ENCODE measurements at places on chromosomes 12 and 14. TPM values are rescaled to one million over a fixed set of nuclear protein-coding genes. Genes with fewer than 3 reads are reported as not detected.

The CLEC2A gene
- total RNA-seq = not detected

The HOXC4 gene
- total RNA-seq = 0.24 TPM

The SLCO1B1 gene
- not detected for total RNA-seq

The RNASE3 gene
- not detected for total RNA-seq

The SERPINA10 gene
- total RNA-seq = not detected

The ZNF891 gene
- 0.85 TPM for total RNA-seq

The SMARCC2 gene
- 75.8 TPM for total RNA-seq

The RXYLT1 gene
- total RNA-seq = 16.6 TPM

The HSPB8 gene
- total RNA-seq = 1.1 TPM

The ASIC1 gene
- total RNA-seq = 1.6 TPM

The ANHX gene
- total RNA-seq = not detected

The PIWIL1 gene
- not detected for total RNA-seq

The KLRK1 gene
- not detected for total RNA-seq

The KRT72 gene
- not detected for total RNA-seq

The TECPR2 gene
- 20.3 TPM for total RNA-seq

The PIANP gene
- 2.1 TPM for total RNA-seq

The AKAP5 gene
- total RNA-seq = 0.36 TPM

The ST8SIA1 gene
- 7.1 TPM for total RNA-seq

The REP15 gene
- 2.6 TPM for total RNA-seq

The CCDC196 gene
- total RNA-seq = not detected

The ZNF10 gene
- total RNA-seq = 8.8 TPM

The CLEC14A gene
- total RNA-seq = 7.7 TPM

The LYZ gene
- total RNA-seq = not detected

The DNAL1 gene
- 10.6 TPM for total RNA-seq

The ALKBH2 gene
- 10.3 TPM for total RNA-seq

The DEPDC4 gene
- 0.49 TPM for total RNA-seq

The CCDC198 gene
- total RNA-seq = not detected

The CMTM5 gene
- total RNA-seq = 0.32 TPM

The G2E3 gene
- 17.0 TPM for total RNA-seq

The TAS2R9 gene
- total RNA-seq = not detected

The IFNG-AS1 gene
- not detected for total RNA-seq

The ANKS1B gene
- total RNA-seq = 3.5 TPM

The OR6C2 gene
- total RNA-seq = not detected

The LMO3 gene
- total RNA-seq = 7.6 TPM

The AICDA gene
- not detected for total RNA-seq

The RDH16 gene
- total RNA-seq = under 0.01 TPM

The ARL1 gene
- total RNA-seq = 91.2 TPM

The KRT1 gene
- not detected for total RNA-seq

The FOXN4 gene
- not detected for total RNA-seq

The PRB2 gene
- total RNA-seq = not detected

The PRH2 gene
- total RNA-seq = not detected

The ZC3H10 gene
- total RNA-seq = 7.7 TPM

The IGF1 gene
- 0.12 TPM for total RNA-seq

Data from hair follicle dermal papilla cell (primary cell).